ENCODE measurements at places on chromosomes 6 and 20.
A peak's percentile ranks its signal among the peaks of the same experiment; 100 is the strongest.

GRCh38 chr6:4412488-4412887 lies 277.1 kb upstream of the ECI2 start:
- DNase-seq = no peak

DNA sequence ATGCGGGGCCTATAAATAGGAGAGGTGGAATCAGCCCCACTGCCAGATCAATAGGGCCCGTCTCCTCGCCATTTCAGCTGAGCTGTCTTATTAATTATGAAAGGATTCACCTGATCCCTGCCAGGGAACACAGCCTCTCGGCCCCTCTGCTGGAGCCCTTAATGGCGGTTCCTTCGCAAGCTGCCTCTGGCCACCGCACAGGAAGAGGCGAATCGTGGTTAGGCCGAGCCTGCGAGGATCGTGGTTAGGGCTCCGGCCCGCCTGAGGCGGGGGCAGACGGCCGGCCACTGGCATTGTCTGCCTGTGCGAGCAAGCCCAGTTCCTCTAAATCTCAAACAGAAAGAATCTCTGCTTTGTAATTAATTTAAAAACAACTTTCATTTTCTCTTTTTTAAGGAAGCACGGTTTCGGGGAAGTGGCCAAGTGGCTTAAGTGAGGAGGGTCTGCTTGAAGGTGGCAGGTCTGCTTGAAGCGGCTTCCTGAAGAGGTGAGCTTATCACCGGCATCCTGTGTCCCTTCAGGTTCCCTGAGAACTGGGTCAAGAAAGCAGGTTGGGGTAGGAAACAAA lies 9.2 kb downstream of the NRN1 start:
- no peak for DNase-seq

GRCh38 chr20:33843050-33843449 lies 31.9 kb downstream of the CHMP4B start:
- DNase-seq = no peak

GRCh38 chr6:147311218-147311617 lies 107.0 kb downstream of the STXBP5 start:
- no peak for DNase-seq

GRCh38 chr6:100430962-100431361 lies 33.8 kb downstream of the SIM1 start:
- no peak for DNase-seq

DNA sequence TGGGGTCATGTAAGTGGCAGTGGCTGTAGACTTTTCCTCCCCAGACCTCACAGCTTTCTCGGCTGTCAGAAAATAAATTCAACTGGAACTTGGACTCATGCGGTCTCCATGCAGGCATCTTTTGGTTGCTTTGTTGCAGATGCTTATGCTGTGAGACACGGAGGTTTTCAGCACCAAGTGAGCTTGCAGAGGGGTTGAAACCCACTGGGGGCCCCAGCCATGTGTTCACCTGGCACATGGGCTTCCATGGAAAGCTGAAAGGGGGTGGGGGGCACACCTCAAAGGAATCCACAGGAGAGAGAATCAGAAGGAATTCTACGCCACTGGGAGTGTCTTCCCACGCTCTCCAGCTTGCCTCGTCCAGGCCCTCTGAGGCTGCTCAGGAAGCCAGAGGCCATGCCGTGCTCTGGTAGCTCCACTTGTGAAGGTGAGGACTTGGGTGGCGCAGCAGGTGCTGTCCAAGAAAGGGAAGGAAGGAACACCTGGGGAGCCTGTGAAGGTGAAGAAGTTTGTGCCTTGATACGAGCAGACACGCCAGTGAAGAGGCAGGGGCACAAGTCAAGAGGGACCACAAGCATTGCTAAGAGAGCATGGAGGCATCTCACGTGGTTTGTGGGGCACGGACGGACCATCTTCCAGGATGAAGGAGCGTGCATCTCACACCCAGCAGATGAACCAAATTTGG lies 134.3 kb upstream of the PMEPA1 start:
- DNase-seq = no peak

DNA sequence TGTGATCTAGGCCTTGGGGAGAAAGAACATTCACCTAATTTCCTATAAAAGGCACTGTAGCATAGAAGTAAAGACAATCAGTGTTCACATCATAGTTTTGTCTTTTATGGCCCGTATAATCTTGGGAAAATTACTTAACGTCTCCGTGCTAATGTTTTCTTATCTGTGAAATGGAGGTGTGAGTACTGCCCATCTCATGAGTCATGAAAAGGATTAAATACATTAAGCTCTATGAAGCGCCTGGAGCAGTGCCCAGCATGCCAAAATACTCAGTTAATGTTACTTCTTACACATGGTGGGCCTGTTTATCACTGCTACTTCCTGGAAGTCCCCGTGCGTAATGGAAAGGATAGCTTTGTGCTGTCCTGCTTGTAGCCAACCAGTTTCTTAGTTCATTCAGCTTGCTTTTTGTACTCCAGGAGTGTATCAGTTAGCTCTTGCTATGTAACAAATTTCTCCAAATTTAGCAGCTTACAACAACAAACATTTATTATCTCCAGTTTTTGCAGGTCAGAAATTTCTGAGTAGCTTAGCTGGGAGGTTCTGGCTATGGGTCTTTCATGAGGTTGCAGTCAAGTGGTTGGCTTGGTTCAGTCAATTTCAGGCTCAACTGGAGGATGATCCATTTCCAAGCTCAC lies 103.6 kb upstream of the BMP2 start:
- DNase-seq = peak; percentile 24

DNA sequence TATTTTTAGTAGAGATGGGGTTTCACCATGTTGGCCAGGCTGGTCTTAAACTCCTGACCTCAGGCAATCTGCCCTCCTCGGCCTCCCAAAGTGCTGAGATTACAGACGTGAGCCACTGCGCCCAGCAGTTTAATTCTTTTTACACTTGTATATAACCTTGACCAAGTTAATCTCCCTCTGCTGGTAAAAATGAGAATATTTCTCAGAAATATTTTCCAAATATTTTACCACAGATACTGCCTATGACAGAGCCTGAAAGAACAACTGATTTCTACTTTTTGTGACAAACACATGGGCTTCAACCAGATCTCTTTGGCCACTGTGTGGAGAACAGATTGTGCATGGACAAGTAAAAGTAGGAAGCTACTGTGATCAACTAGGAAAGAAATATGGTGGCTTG lies 21.2 kb upstream of the NHSL1 start:
- no peak for DNase-seq

GRCh38 chr6:139748353-139749146 lies 374.1 kb upstream of the CITED2 start:
- DNase-seq = peak; percentile 72

GRCh38 chr6:30211899-30212298 lies 1.3 kb downstream of the TRIM26 start:
- DNase-seq = no peak

GRCh38 chr20:47487175-47487917 lies 14.3 kb upstream of the NCOA3 start:
- DNase-seq = no peak

- no peak for DNase-seq
Measured at GRCh38 chr20:10531848-10532247, 96.7 kb downstream of the SLX4IP start.

GRCh38 chr6:52136934-52137467 lies 49.2 kb upstream of the IL17A start:
- no peak for DNase-seq

- no peak for DNase-seq
Measured at GRCh38 chr6:132348231-132348630, 53.0 kb downstream of the MOXD1 start.

- DNase-seq = no peak
Measured at GRCh38 chr6:142530566-142530965, 228.8 kb downstream of the ADGRG6 start.

DNA sequence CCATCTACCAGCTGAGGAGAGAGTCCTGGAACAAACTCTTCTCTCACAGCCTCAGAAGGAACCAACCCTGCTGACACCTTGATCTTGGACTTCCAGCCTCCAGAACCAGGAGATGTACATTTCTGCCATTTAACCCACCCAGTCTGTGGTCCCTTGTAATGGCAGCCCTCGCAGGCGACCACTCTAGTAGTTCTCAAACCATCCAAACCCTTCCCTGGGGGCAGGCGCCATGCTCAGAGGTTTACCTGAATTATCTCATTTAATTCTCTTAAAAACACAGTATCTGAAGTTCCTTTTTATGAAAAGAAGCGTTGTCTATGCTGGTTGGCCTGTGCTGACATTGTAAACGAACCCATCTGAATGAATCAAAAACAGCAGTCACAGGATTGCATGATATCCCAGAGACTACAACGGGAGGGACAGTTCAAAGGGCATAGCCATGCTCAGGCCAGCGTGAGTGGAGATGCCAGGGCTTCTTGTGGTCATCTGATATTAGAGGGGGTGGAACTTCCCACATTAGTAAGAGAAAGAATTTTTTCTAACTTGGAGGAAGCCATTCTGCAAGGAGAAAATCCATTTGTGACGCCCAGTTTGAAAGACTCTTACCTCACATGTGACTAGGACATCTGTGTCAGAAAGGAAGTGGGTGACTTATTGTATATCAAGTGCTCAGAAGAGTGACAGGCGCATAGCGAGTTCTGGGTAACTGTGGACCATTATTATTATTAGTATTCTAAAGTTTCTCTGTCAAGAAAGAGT lies 17.2 kb upstream of the TAGAP start:
- DNase-seq = no peak

- DNase-seq = no peak
Measured at GRCh38 chr6:37187321-37188022, 17.5 kb downstream of the PIM1 start.

GRCh38 chr6:126570507-126570906 lies 230.6 kb downstream of the CENPW start:
- DNase-seq = no peak

- DNase-seq = no peak
Measured at GRCh38 chr6:56232436-56232835, 14.9 kb downstream of the COL21A1 start.

- no peak for DNase-seq
Measured at GRCh38 chr6:41984623-41985022, 43.0 kb upstream of the CCND3 start.

DNA sequence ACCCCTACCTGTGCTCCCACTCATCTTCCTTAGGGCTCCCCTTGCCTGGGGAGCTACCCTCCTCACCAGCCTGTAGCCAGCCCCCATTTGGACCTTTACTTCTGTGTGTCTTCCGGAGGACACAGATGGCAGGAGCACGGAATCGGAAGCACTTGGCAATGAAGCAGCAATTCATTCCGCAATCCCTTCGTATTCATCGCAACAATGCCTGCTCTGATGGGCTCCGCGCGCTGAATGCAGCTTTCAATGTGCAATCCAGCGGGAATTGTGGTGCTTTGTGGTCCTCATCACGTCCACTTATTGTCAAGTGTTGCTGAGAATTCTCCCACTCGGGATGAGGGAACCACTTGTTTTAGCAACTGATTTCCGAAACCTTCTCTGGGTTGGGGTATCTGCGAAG lies 336.0 kb downstream of the DHX35 start:
- DNase-seq = no peak

DNA sequence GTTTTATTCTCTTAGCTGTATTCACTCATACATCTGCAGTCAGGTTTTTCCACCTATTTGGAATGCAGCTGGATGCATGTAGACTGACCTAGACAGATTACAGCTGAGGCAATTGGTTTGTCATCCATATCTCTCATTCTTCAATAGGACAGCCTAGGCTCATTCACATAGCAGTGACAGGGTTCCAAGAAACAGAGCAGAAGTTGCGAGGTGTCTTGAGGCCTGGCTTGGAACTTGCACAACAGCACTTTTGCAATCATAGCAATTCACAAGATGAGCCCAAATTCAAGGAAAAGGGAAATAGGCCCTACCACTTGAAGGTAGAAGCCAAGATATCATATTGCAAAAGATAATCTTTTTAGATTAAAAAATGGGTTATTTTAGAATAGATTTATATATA lies 508.9 kb upstream of the JAG1 start:
- DNase-seq = no peak

- DNase-seq = no peak
Measured at GRCh38 chr20:49765846-49766541, 46.6 kb upstream of the SLC9A8 start.

DNA sequence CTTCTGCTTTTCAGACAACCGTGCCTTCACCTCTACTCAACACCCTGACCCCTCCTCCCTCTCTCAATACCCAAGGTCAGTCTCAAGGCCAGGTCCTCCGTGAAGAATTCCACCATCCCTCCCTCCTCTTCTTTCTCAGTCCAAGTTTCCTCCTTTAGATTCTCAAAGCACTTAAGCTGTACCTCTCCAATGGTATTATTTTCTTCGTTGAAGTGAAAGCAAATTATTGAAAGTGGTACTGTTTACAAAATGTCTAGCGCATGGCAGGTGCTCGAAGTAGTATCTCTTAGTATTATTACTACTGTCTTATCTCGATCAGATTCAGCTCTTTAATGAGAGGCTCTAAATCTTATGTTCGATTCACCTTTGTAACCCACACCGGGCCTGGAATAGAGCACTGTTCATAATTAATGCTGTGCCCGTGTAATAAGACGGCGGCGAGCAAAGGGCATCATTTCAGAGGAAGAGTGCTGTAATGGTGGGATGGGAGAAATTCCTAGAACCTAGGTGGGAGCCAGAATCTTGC lies 593 bp upstream of the RALGAPB start:
- peak; percentile 11 for DNase-seq

GRCh38 chr20:44392776-44393607 lies 37.5 kb downstream of the HNF4A start:
- peak; percentile 62 for DNase-seq

DNA sequence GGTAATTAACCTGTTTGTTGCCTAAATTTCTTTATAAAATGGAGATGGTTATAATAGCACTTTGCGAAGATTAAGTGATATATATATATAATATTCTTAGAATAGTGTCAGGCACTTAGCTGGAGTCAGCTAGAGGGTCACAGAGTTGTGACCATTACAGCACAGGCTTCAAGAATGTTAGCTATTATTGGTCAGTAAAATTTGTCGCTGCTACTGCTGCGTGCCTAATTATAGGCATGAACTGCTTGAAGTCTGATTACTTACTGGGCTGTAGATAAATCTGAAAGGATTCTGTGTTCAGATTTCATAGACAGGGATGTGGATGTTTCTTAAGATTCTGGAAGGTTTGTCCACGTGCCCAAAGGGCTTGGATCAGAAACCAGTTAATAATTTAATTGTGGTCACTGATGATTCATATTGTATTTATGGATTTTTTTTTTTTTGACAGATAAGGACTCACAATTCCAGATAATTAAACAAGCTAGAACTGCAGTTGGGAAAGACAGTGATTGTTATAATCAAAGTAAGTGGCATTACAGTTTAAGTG lies 4.7 kb downstream of the SNRNP48 start:
- DNase-seq = no peak

GRCh38 chr6:148723484-148723883 lies 23.3 kb upstream of the UST start:
- DNase-seq = no peak

Data from hepatocyte (in vitro differentiated cells).